ENCODE measurements at places on chromosomes 7 and 10.
A peak's percentile ranks its signal among the peaks of the same experiment; 100 is the strongest.

GRCh38 chr7:55977831-55978230, 13.4 kb downstream of the NIPSNAP2 start:
- DNase-seq, result peak; percentile 48

- DNase-seq, result no peak
Measured at GRCh38 chr7:52184006-52184703, 851.3 kb upstream of the POM121L12 start.

DNA sequence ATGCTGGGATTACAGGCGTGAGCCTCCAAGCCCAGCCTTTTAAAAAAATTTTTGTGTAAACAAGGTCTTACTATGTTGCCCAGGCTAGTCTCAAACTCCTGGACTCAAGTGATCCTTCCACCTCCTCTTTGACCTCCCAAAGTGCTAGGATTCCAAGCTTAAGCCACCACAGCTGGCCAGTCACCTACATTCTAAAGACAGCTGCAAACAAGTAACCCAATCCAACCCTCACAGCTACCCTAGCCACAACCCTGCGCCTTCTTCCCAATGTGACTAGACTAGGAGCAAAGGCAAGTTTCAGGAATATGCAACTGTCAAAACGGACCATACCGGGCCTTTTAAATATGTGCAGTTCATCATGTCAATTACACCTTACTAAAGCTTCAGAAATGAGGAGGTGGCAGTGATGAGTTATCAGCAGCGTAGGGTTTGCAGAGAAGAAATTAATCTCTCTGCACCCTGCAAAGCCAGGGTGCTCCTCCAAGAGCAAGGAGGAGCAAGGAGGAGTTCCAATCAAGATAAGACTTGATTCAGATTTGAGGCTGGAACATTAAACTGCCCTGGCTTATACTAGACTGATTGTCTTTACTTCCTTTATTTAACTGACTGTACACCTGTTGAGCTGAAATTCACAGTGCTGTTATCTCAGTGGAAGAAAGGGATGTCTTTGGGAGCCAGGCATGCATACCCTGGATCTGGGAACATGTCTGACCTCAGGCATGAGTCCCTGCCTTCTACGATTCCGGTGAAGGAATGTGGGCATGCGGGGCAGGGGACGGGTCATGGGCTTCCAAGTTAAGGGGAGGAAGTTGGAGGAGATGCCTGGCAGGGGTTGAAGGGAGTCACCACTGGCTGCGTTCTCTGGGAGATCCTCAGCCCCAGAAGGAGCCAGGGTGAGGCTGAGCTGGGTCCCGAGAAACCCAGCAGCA, 15.5 kb upstream of the TMEM120A start:
- DNase-seq, result no peak

DNA sequence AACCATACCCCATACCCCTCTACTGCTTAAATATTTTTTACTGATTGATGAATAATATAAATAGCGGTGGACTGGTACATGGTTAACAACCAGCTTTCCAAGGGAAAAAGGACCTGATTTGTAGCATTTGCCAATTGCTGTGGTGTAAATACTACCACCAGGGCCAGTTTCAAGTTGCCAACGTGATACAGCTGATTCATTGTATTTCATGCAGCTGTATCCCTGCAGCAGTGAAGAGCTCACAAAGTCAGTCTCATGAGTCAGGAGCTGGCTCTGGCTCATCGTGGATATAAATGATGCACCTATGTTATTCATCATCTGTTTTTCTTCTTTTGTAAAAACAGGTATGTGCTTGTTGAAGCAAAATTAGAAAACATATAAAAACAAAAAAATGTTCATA, 15.2 kb downstream of the CALML5 start:
- DNase-seq, result peak; percentile 56

GRCh38 chr10:81179805-81180452, 642.2 kb downstream of the SH2D4B start:
- no peak for DNase-seq

GRCh38 chr7:102875700-102876295, 37.0 kb upstream of the LRRC17 start:
- DNase-seq, result peak; percentile 99

GRCh38 chr7:96654630-96655188, 54.9 kb downstream of the SEM1 start:
- no peak for DNase-seq

DNA sequence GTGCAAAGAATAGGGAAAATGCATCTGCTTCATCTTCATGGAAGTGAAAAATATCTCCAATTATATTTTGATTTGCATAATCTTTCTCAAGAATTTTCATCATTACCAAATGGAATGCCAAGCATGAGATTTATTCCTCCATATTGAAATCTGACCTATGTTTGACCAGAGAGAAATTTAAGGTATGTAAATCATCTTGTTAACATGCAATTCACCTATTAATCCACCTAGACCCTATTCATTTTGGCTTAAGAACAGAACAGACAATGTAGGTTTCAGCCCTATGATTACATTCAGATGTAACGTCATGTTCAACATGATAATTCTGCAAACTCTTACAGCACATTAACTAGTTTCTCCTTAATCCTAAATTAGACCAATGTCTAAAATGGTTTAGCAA, 30.8 kb upstream of the TMEM140 start:
- no peak for DNase-seq

GRCh38 chr7:69049326-69049725, 548.9 kb upstream of the AUTS2 start:
- DNase-seq, result peak; percentile 20

GRCh38 chr7:3955751-3956696, 655.0 kb downstream of the SDK1 start:
- no peak for DNase-seq

DNA sequence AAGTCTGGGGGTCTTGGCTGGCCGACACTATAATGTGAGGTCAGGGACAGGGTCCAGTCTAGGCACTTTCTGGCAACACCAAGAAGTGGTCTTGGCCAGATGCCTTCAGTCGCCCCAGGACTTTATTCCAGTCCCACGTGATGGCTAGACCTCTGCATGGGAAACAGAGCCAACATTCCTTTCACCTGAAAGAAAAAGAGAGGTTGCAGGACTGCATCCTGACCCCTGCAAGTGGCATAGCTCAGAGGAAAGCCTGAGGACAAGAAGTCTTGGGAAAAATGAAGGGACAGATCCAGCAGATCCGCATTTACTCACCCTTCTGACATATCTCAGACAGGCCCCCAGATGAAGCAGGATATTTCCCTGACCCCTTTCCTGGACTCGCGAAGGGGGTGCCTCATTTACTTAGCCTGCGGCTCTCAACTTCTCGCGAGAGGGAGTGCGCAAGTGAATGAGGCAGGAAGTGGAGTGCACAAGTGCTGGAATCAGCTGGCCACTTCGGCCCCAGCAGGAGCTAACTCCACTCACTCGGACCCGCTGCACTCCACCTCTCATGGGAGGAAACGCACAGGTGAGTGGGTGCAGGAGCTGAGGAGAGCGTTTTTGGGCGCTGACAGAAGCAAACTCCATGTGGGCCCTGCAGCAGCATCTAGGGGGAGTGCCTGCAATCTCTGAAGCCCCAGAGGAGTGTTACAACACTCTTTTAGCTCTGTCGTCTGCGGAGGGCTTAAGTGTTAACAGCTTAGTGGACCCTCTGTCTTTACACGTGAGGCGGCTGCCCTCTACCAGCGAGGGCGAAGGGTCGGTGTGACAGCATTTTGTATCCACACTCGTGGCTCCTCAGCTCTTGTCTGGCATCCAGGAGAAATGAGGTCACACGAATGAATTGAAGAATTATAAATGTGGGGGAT, 916.2 kb upstream of the GHITM start:
- no peak for DNase-seq

GRCh38 chr7:41183741-41184140, 519.1 kb downstream of the INHBA start:
- DNase-seq, result no peak

GRCh38 chr10:85100495-85100894, 772.1 kb downstream of the CCSER2 start:
- DNase-seq, result no peak

- DNase-seq, result no peak
Measured at GRCh38 chr7:139255290-139255689, 24.3 kb downstream of the UBN2 start.

DNA sequence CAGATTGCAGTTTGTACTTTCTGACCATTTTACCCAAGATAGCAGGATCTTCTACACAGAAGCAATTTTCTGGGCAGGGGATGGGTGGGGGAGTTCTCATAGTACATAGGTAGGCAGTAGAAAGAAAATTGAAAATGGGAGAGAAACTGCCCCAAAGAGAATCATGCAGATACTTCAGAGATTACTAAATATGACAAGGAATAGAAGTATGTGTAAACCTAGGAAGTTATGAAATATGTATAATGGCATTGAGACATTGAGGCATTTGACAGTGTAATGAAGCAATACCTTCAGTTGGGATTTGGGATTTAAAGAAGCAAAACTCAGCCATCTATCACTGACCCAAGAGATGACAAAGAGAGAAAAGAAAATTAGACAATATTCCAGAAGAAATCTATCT, 233.0 kb downstream of the PTN start:
- DNase-seq, result peak; percentile 45

- DNase-seq, result no peak
Measured at GRCh38 chr7:112511451-112512202, 30.8 kb downstream of the LSMEM1 start.

- no peak for DNase-seq
Measured at GRCh38 chr10:132634947-132635271, 97.3 kb downstream of the INPP5A start.

- no peak for DNase-seq
Measured at GRCh38 chr7:86647385-86648094, 3.8 kb downstream of the GRM3 start.

DNA sequence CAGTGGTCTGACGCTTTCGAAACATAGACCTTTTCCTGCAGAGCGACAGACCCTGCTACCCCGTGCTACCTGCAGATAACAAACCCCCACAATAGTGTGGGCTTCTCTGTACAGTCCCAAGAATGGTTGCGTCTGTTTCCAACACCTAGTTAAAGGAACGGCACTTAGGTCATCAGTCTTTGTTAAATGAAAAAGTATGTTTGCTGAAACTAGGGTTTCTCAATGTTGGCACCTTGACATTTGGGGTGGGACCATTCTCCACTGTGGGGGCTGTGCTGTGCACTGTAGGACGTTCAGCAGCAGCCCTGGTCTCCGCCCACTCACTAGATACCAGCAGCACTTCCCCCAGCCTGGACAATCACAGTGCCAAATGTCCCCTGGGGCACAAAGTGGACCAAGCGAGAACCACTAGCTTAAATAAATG, 13.7 kb downstream of the TECTB start:
- DNase-seq, result no peak

- peak; percentile 47 for DNase-seq
Measured at GRCh38 chr7:20268824-20269223, 51.6 kb upstream of the MACC1 start.

DNA sequence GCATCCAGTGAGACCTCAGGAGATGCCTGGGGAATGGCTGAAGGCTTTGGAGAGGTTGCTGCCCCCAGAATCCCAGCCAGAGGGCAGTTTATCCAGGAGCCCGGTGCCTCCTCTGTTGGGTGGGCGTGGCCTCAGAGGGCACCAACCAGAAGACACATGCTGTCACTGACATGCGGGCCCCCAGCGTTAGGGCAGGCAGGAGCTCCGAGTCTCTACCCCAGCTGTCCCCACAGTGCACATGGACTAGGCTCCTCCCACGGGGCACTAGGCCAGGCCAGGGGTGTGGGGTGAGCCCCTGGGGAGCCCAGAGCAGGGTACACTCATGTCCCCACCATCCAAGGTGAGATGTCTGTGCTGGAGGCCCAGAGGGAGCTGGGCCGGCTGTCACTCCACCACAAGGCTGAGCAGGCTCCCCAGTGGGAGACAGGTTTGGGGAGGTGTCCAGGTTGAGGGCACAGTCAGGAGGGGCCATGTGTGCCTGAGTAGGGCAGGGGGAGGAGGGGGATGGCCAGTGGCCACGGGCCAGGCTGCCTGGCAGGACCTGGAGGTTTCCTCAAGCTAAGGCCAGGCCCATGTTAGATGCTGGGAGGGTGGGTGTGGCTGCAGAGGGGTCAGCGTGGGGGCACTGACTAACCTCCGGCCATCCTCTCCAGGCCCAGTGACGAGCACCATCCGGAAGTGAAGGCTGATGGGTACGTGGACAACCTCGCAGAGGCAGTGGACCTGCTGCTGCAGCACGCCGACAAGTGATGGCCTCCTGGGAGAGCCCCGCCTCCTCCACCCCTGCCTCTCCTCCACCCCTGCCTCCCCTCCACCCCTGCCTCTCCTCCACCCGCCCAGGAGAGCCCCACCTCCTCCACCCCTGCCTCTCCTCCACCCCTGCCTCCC, 131.3 kb downstream of the FAM53B start:
- peak; percentile 45 for DNase-seq

GRCh38 chr10:61410353-61411070, 42.7 kb downstream of the TMEM26 start:
- no peak for DNase-seq

DNA sequence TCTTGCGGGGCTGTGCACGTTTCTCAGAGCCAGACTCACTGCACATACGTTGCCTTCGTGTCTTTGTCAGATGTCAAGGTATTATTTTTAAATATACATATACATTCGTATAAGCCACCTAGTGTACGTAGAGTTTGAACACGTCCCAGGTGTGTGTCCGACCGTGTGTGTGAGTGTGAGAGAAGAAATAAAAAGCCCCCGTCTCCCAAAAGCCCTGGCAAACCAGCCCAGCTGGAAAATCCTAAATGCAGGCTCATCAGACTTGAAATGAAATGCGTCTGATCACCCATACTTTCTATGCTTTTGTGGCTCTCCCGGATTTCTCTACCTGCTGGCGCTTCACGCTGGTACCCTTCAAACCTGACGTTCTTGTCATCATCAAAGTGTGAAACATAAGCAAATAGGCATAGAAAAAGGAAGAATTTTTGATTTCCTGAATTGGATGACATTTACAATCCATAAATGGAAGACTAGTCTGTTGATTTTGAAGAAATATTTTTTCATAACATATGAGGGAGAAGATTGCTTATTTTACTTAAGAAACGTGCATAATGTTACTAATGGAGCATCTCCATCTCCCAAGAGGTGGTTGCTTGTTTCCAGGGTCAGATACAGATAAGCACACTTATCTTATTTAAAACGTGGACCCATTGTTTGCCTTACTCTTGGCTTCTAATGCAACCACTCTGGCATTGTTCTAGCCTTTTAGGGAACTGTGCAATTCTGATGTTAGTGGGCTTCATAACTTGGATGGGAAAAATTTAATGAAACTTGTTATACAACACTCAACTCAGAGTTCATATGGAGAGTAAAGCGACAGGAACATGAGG, 971 bp downstream of the PRKG1 start:
- peak; percentile 23 for DNase-seq
